CD4-positive, alpha-beta T cell treated with Interleukin-6 at 100 ng/mL for 8 hours (primary cell): ENCODE measurements at places on chromosomes 3 and 15.

- no peak for DNase-seq
Observed at GRCh38 chr3:195097331-195098255, 173.4 kb downstream of the XXYLT1 start.

DNA sequence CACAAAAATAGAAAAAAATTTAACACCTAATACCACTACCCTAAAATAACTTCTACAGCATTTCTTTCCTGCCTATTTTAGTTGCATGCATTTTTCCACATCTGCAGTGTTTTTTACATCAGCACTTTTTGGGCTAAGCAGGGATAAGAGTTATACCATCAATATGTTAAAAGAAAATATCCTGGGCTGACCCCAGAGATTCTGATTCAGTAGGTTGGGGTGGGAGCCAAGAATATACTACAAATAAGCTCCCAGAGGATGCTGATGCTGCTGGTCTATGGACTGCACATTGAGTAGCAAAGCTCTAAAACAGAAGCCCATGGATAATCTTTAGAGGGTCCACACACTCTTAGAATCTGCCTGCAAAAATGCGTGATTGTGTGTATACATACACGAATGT is 14.8 kb downstream of the FYCO1 start:
- no peak for DNase-seq

DNA sequence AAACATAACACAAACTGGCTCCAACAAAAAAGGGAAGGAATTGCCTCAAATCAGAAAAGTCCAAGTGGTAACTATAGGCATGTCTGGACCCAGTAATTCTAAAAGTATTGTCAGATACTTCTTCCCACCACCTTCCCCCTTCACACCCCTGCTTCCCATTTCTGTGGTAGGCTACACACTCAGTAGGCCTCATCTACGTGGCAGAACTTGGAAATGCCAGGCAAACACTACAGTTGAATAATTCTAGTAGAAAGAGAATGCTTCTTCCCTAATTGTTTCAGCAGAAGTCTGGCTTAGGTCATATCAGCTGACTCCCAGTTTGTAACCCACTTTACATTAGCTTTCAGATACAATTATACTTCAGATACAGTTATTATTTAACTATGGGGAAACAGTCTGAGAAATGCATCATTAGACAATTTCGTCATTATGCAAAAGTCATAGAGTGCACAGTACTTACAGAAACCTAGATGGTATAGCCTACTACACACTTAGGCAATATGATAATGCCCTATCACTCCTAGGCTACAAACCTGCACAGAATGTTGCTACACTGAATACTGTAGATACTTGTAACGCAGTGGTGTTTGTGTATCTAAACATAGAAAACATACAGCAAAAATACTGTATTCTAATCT is 6.4 kb downstream of the SETMAR start:
- DNase-seq = no peak

- DNase-seq = peak; percentile 49
Observed at GRCh38 chr3:69058180-69058946, 6.2 kb upstream of the TMF1 start.

GRCh38 chr3:159982442-159982974 is 6.1 kb upstream of the IL12A start:
- DNase-seq = no peak

DNA sequence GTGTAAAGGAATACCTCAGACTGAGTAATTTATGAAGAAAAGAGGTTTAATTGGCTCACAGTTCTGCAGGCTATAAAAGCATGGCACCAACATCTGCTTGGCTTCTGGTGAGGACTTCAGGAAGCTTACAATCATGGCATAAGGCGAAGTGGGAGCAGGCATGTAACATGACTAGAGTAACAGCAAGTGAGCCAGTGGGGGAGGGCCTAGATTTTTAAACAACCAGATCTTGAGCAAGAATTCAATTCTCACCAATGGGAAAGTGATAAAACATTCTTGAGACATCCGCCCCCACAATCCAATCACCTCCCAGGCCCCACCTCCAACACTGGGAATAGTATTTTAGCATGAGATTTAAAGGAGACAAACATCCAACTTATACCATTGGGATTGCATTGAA is 44.2 kb upstream of the BCL2A1 start:
- no peak for DNase-seq

DNA sequence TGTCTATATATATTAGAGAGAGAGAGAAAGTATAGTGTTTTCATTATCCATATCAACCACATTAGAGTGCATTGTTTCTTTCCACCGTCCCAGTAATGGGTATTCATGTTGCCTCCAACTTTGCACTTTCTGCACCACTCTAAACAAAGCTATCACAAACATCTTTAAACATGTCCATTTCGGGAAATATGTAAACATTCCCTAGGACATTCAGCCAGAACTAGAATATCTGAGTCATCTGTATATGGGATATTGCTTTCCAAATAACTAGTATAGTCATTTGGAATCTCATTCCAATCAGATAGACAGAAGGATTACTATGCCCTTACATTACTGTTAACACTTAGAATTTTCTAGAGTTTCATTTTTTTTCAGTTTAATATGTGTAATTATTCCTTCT is 914.9 kb upstream of the EPHA6 start:
- no peak for DNase-seq
